ENCODE measurements at places on chromosomes 12 and 14. TPM values are rescaled to one million over a fixed set of nuclear protein-coding genes. Genes with fewer than 3 reads are reported as not detected.

DNA sequence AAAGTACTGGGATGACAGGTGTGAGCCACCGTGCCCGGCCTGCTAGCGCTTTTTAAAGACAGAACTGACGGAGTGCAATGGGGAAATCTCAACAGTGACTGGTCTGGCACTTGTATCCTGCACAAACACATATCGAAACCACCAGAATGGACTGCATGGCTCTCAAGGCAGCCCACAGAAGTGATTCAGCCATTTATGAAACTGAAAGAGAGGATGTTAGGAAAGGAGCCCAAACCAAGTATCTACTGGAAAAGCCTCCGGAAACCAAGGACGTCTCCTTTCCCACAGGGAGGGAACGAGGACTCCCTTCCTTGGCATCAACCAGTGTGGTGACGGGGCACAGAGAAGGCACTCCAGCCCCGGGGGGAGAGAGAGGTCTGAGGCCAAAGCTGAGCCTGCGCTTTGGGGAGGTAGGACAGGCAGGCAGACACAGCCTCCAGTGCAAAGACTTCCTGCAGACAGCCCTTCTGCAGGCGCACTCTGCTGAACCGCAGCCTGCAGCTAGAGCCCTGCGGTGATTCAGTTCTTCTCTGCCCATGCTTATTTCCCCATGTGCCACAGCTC, 16.5 kb downstream of the SLC15A4 start:
- peak; percentile 18 for DNase-seq

- peak; percentile 9 for DNase-seq
These were observed 325 bp upstream of the CLIP1 start for GRCh38 chr12:122422730-122423257.

DNA sequence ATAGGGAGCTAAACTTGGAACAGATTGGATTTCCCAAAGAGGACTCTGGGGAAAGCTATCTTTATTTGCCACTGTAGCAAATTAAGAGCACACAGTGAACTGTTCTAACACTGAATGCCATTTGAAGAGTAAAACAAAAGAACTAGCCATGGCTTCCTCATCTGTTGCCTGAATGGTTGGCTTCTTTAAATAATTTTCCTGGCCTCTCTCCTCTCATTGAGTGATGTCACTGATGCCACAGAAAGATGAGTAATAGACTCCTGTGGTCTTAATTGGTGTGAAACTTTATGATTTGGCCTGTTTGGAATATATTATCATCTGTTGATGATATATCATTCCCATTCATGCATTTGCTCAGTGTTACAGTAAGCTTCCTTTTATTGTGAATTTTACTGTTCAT, 42.5 kb downstream of the WDR20 start:
- DNase-seq: no peak

DNA sequence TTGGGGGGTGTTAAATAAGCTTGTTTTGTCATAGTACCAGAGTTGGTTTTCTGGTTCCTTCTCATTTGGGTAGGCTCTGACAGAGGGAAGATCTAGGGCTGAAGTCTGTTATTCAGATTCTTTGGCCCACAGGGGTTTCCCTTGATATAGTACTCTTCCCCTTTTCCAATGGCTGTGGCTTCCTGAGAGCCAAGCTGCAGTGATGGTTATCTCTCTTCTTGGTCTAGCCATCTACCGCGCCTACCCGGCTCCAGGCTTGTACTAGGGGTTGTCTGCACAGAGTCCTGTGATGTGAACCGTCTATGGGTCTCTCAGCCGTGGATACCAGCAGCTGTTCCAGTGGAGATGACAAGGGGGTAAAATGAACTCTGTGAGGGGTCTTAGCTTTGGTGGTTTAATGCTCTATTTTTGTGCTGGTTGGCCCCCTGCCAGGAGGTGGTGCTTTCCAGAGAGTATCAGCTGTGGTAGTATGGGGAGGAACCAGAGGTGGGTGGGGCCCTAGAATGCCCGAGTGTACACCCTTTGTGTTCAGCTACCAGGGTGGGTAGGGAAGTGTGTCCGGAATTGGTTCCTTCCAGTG, 209.7 kb downstream of the GPHN start:
- no peak for DNase-seq

DNA sequence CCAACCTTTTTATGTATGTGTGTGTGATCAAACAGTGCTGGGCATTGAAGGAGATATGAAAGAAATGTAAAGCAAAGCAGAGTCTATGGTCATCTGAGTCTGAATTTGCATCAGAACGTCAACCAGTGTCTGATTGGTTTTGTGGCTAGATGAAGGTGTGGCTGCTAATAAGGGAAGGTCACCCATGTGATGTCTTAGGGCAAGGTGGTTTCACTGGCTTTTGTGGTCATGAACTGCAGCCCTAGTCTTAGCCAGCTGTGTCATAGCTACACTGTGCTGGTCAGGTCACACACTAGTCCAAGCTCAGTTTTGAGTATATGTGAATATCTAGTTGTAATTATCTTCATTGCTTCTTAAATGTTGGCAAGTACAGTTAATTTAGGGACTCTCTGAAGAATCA, 105.8 kb downstream of the TGFB3 start:
- peak; percentile 23 for DNase-seq

GRCh38 chr12:117100251-117100650, 1.0 kb upstream of the TESC start:
- no peak for DNase-seq

GRCh38 chr14:89179891-89180404, 237.1 kb downstream of the FOXN3 start:
- DNase-seq: no peak

- no peak for DNase-seq
These were observed 98.4 kb downstream of the PPP2R5C start for GRCh38 chr14:101859958-101860357.

GRCh38 chr12:3630621-3631271, 122.2 kb downstream of the CRACR2A start:
- no peak for DNase-seq

DNA sequence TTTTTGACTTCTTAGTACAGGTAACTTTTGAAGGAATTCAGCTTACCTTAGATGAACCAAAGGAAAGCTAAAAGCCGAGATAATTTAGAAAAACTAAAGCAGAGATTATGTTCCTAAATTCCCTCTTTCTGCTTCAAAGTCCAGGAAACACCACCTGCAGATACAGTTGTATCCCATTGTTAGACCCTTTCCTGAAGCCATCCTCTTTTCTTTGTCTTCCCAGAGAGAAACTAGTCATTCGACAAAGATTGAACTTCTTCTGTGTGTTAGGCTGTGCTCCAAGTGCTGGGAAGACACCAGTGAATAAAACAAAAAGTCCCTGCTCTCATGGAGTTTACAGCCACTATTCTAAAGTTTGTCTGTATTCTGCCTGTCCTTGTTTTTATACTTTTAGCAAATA, 29.3 kb downstream of the PPM1A start:
- DNase-seq: no peak

GRCh38 chr12:66241061-66242043, 52.3 kb downstream of the IRAK3 start:
- no peak for DNase-seq

GRCh38 chr12:11885261-11886038, 185.3 kb upstream of the BCL2L14 start:
- no peak for DNase-seq

Gene ISM2
- not detected for polyA plus RNA-seq

Gene MYL2
- polyA plus RNA-seq: not detected

Gene PA2G4
- polyA plus RNA-seq: 192 TPM

Measured in immature natural killer cell (primary cell).